ENCODE measurements at places on chromosomes 4 and X.

DNA sequence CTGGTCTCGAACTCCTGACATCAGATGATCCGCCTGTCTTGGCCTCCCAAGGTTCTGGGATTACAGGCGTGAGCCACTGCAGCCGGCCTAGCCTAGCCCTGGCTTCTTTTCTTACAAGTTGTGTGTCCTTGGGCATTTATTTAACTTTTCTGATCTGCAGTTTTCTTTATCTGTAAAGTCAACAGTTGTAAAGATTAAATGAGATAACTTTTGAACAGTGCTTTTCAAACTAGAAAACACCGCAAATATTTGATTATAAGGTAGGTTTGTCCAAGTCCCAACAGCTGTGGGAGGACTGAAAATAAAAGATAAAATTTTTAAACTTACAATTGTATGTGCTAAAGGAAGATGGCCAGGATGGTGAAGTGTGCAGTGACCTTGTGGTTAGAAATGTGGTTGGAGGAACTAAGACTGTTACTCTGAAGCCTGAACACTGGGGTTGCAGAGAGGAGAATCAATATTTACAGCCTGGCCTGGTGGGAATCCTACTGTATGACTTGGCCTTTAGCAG, 44.8 kb downstream of the GSX2 start:
- DNase-seq = no peak

DNA sequence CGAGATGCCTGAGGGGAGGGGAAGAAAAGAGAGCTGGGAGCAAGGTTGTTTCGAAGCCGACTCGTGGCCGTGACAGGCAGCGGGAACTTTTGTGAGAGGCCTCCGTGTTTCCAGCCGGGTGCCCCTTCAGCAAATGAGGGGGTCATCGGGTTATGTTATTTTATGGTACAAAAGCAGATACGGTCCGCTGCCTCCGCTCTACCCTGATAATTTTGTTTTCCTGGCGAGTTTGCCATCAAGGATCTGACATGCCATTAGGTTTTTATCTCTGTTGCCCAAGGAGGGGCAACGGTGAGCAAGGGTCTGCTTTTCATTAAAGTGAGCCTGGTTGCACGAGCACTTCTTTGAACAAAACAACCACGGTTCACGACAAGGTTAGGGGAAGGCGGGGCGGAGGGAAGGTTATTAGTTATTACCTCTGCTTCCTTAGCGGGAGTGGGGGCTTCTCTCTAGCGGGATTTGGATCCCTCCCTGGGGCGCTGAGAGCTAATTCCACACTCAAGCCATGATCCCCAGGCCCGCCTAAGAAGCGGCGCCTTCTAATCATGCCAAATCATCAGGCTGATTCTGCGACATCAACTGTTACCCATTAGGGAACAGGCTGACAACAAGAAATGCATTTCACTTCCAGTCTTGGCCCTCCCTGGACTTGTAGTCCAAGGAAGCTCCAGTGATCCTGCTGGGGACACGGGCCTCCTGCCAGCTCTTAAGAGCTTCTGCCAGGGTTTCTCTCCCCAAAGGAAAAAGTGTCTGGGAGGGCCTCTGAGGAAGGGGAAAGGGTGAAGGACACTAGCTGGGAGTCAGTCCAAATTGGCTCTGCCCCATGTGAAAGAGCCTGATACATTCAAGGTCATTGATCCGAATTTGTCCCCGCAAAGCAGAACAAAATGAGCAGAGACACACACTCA, 617.7 kb downstream of the MID1IP1 start:
- DNase-seq = no peak

GRCh38 chr4:83618431-83618830, 82.5 kb downstream of the GPAT3 start:
- DNase-seq = peak; percentile 75

GRCh38 chr4:108261026-108261425, 92.3 kb upstream of the LEF1 start:
- no peak for DNase-seq

DNA sequence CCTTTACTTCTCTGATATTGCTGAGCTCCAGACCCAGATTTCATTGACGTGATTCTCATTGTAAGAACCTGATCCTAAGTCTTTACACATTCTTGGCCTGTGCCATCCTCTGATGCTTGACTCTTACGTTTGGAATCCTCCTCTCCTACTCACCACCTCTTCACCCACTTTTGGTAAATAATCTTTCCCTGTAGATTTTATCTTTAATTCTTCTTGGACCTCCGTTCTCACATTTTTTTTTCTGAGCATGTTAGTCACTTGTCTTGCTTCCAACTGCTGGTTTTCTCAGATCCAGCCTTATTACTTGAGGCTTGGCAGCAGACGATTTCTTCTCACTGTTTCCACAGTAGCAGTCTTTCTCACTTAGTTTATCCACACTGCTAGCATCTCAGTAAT, 12.4 kb upstream of the SH3RF1 start:
- DNase-seq = peak; percentile 39

- DNase-seq = no peak
Observed at GRCh38 chrX:56813318-56813837, 84.3 kb downstream of the NBDY start.

DNA sequence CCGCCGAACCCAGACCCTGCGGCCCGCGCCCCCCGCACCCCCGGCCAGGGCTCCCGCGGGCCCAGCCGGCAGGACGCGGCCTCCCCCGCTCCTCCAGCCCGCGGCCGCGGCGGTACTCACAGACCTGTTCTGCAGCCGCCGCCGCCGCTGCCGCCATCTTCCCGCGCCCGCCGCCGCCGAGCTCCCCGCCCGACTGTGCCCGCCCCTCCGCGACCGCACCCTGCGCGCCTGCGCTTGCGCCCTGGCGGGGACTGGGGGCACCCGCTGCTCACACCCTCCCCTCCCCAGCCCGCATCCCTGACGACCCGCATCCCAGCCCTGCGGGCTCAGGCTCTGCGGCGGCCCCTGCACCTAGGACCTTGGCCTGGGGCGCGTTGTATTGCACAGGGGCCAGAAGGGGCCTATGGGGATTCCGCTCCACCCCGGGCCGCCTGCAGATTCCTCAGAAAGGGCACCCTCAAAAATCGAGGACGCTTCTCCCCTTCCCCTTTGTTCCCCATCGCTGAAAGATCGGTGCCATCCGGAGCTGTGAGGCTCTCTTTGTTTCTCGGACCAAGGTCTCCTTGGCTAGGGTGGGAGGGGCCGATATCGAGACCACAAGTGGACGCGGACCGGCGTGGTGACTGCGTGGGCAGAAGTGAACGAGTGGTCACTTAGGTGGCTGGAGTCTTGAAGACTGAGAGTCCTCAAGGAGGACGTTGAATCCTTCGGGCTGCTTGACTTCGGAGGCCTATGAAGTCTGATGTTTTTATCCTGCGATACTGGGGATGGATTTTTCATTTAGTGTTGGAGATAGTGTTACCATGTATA, at the start of gene SGCB:
Gene SGCB, minus strand, starts transcription at position 197 of the 810 bp plus-strand sequence. Its CDS starts 40 bp downstream, at position 157.
- DNase-seq = no peak

- DNase-seq = no peak
Observed at GRCh38 chr4:37936889-37937498, 23.2 kb upstream of the PTTG2 start.

GRCh38 chrX:70264784-70265183, 3.4 kb upstream of the ARR3 start:
- no peak for DNase-seq

DNA sequence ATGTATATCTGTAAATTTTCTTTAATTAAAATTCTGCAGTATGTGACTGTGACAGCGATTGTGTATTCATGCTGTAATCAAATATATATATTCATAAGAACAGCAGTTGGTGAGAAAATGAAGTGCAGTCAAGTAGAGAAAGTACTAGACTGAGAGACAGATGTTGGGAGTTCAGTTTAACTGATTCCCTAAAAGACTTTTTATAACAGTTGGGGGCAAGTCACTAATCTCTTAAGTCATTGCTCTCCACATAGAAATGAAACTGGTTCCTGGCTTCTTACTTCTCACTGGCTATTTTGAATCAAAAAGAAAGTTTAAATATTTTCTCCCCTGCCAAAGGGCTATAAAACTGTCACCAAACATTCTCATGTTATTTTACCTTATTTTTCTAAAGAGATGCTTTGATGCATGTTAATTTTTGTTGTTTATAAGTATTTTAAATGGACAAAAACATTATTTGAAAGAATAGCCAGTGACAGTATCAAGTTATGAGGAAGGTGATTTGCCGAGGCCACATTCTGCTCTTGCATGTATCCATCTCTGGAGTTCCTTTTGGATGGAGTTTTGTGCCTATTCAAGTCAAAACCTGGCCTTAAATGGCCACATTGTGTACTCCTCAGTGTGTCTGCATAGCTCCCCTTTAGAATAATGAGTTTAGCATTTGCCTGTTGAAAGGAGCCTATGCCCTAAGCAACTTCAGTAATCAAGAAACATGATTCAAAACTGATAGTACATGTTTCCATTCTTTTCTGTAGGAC, 30.8 kb downstream of the EXOC1 start:
- no peak for DNase-seq

- DNase-seq = no peak
Observed at GRCh38 chrX:126820700-126821420, 1.3 kb downstream of the PRR32 start.

- no peak for DNase-seq
Observed at GRCh38 chr4:17811078-17811603, 362 bp downstream of the NCAPG start.

- no peak for DNase-seq
Observed at GRCh38 chr4:8703401-8703696, 110.8 kb downstream of the CPZ start.

DNA sequence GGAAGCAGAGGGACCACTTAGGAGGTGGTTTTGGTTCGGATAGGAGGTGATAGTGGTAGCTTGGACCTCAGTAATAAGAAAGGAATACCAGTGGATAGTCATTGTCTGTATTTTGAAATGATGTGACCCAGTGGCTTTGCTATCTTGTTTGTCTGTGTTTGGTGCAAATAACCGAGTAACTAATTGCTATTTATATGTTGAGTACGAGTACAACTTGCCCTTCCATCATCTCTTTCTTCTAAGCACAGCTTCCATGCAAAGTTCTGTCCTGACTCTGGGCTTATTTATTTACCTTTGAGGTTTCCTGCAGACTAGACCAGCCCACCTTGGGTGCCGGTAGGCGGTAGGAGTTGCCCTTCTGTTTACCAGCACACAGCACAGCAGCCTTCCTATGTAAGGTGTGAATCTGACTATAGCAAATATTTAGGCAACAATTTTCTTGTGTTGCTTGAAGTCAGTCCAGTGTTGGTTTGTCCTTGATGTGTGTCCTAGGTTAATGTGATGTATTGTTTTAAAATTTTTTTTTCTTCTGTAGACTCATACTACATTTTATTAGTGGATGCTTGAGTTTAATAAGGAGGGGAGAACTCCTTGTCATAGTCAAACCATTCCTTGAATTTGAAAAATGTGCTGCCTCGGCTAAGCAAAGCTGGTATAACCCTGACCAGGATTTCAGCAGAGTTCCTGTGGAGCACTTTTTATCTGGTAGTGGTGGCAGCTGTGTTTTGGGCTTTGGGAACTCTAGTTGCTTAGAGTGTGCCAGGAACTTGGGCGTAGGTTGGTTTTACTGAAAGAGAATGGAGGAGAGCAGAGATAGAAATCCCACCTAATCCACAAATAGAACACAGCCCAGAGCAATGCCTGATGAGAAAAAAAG, 21.9 kb downstream of the PTTG2 start:
- no peak for DNase-seq

GRCh38 chr4:120963449-120963848, 40.9 kb upstream of the PRDM5 start:
- DNase-seq = no peak

GRCh38 chr4:96775501-96775900, 935.6 kb downstream of the PDHA2 start:
- no peak for DNase-seq

DNA sequence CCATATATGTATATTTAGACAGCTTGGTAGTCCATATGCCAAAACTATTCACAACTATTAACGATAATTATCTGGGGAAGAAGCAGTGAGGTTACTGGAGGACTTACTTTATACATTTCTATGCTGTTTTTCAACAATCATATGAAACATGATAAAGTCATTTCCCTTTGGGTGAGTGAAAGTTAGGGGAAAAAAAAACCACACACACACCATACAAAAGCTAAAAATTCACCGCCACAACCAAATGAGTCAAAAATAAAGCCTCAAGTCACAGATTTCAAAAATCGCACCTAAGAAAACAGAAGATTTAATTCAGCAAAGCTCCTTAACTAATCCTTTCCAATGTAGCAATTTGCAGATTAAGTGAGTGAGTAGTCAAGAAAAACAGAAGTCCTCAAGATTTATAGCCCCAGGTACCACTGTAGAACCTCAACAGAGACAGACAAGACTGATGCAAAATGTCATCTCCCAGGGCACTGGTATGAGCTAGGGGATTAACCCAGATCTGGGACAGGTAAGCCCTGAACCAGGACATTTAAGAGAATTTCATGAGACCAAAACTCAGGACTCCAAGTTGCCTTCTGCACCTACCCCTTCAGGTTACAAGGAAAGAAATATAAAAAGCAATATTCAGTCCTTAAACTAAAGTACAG, 35.1 kb downstream of the SYTL4 start:
- no peak for DNase-seq

GRCh38 chr4:148192526-148192925, 249.7 kb downstream of the NR3C2 start:
- DNase-seq = no peak

DNA sequence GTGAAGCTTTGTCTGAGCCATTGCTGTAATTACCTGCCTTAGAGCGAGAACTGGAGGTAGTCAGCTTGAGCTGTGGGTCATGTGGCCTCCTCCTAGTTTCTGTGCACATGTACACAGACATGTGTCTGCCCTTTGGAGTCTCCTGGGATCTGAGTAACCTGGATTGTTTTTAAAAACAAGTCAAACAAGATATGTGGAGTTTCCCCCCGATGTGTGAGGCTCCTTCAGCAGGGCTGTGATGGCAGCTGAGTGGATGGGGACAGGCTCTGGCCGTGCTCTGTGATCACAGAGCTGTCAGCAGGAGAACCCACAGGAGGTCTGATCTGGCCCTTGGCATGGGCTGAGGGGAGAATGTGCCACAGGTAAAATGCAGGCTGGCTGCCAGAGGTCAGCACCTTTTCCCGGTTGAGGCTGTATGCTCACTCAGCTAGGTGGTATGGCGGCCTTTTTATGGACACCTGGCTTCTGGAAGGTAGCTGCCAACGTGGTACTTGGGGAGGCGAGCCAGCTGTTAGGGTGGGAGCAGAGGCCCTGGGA, 38.4 kb downstream of the NOP14 start:
- DNase-seq = no peak

DNA sequence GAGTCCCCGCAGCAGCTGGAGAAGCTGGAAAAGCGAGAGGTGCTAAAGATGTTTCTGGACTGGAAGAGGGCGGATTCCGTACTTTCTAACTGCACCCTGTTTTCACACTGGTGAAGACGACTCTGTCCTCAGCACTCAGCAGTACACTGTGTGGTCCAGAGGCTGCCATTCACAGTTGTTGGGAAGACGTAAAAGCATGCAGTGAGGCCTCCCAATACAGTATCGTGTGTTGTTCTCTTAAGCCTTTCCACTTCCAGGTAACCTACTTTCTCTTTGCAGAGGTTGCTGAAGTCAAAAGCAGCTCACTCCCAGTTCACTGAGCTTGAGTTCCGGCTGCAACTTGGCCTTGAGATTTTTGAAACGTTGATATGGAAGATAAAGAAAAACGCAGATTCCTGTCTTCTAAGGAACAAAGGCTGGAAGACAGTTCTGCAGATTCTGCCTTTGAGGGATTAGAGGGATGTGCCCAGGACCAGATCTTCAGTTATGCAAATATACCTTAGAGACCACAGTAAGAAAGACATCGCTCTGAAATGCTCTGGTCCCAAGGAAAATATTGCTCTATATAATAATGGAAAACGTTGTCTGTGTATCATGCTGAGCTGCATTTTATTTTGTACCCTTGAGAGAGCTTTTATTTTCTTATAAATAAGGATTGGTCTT, 540.9 kb downstream of the TRIML1 start:
- no peak for DNase-seq

Measured in kidney epithelial cell (primary cell).